ENCODE measurements at places on chromosomes 1 and 21.

DNA sequence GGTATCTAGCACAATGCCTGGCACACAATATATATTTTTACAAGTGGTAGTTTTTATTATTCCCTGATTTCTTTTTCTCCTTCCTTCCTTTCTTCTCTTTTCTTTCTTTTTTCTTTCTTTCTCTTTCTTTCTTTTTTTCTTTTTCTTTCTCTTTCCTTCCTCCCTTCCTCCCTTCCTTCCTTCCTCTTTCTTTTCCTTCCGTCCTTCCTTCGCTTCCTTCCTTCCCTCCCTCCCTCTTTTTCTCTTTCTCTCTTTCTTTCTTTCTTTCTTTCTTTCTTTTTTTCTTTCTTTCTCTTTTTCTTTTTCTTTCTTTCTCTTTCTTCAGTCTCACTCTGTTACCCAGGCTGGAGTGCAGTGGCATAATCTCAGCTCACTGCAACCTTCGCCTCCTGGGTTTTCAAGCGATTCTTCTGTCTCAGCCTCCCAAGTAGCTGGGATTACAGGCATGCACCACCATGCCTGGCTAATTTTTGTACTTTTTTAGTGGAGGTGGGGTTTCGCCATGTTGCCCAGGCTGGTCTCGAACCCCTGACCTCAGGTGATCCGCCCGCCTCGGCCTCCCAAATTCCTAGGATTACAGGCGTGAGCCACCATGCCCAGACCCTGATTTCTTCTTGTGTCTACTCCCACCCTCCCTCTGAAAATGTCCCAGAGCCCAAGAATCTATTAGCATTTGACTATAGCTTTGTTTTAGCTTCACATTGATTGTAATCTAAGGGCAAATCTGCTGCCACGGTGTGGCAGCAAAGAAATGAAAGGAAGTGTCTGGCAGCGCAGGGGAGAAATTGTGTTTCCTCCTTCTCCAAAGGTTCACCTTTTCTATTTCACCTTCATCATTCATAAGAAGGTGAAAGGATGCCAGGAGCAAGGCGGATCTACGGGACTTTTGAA is 19.9 kb upstream of the ABCB10 start:
- DNase-seq: no peak

DNA sequence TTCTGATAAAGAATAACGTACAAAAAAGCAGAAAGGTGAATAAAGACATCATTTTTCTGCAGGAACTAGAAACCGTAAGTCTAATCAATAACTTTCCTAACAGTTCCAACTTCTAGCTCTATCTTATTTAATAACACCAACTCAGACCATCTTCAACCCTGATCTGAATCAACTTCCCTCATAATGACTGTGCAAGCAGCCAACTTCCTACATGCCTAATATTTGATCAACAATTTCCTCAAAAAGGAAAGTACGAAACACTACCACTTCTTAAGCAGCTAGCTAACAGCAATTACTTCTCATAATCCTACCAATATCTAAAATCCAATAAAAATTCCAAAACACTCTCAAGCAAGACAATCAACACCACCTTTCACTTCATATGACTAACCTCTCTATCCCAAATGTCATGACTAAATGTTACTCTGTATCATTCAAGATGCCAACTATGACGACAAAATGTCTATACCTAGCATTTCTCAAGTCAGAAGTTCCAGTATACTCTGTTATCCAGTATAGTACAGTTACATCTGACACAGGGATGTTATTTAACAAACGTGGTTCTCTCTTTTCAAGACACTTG is 1.7 kb downstream of the COP1 start:
- DNase-seq: no peak

DNA sequence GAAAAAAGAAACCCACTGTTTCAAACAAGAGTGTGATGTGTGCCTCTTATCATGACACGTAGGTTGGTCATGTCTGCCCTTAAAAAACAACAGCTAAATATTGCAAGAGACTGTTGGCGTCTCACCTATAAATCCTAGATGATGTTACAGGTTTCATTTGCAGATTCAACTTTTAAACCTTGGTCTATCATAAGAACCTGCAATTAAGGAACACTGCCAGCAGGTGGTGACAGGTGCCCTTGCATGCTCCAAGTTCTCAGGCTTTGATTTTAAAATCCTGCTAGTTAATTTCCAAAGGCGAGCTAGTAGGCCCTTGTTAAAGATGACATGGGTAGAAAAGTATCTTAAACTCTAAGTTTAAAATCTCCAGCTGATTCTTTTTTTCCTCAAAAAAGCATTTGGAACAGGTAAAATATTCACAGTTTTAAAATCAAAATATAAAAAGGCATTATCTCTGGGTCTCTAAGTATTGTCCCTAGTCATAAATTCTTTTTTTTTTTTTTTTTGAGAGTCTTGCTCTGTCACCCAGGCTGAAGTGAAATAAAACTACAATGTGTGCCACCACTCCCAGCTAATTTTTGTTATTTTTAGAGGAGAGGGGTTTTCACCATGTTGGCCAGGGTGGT is 39.1 kb downstream of the CLSTN1 start:
- DNase-seq: peak; percentile 59

DNA sequence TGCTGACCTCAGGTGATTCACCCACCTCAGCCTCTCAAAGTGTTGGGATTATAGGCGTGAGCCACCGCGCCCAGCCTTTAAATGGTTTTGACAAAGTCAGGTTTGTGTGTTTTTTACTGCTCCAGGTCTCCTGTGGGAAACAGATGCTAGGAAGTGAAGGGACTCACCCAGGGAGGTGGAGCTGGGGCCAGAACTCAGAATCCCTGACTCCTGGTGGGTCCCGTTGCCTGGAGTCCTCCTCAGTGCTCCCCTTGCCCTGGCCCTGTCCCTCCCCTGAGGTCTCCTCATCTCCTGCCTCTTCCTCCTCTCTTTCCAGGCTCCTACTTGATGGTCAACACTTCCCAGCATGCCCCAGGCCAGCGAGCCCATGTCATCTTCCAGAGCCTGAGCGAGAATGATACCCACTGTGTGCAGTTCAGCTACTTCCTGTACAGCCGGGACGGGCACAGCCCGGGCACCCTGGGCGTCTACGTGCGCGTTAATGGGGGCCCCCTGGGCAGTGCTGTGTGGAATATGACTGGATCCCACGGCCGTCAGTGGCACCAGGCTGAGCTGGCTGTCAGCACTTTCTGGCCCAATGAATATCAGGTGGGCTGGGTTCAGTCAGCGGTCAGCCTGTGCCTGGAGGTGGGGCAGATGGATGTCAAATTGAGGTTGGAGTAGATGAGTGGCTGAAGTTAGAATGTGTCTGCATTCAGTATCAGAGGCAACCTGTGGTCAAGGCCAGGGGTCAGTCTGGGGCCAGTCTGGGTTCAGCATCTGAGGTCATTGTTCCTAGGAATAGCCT is 22.1 kb downstream of the PTPRU start:
- DNase-seq: no peak

DNA sequence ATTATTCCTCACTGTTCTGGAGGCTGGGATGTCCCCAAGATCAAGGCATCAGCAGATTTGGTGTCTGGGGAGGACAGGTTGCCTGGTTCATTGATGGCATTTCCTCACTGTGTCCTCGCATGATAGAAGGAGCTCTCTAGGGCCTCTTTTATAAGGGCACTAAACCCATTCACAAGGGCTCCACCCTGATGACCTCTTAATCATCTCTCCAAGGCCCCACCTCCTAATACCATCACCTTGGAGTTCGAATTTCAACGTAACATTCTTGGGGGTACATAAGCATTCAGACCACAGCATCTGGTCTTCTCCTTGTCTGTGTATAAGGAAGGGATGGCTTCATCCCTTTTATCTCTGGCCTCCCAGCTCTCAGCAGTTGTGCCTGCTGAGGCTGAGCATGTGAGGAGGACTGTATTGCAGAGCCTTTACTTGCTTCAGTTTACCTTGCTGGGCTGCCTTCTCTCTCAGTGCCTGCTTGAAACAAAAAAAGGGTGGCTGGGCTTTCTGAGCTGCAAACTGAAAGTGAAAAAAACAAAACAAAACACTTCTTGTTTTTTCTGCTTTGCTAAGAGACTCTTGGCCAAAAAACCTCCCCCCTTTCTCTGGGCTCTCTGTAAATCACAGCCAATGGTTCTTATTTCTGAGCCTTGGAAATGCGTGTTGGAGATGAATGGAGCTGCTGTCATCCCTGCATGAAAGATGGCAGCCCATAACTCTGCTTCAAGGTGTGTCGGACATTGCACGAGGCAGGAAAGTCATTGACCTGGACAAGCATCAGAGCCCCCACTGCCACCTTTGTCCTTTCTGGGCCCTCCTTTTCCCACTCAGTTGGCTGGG is 75.8 kb downstream of the RHOU start:
- DNase-seq: no peak

GRCh38 chr1:222592171-222592570 is 2.4 kb upstream of the TAF1A start:
- DNase-seq: no peak

GRCh38 chr1:76854255-76854654 is 13.0 kb upstream of the ST6GALNAC5 start:
- DNase-seq: no peak

DNA sequence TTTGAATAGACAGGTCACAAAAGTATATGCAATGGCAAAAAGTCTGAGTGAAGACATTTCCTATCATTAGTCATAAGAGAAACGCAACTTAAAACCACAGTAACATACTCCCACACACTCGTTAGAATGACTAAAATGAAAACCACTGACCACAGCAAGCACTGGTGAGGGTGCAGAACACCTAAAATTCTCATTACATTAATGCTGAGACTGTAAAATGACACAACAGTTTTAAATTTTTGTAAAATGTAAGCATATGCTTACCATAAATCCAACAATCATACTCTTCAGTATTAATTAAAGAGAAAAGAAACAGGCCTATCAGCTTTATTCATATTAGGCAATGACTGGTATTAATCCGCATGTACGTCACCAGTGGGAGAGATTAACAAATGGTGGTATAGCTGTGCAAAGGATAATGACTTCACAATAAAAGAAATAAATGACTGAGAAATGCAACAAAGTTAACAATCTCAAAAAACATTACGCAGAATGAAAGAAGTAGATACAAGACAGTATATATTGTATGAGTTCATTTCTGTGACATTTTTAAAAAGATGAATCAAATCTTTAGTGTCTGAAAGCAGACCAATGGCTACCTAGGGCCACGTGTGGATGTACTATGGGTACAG is 253.5 kb downstream of the AKT3 start:
- peak; percentile 4 for DNase-seq

DNA sequence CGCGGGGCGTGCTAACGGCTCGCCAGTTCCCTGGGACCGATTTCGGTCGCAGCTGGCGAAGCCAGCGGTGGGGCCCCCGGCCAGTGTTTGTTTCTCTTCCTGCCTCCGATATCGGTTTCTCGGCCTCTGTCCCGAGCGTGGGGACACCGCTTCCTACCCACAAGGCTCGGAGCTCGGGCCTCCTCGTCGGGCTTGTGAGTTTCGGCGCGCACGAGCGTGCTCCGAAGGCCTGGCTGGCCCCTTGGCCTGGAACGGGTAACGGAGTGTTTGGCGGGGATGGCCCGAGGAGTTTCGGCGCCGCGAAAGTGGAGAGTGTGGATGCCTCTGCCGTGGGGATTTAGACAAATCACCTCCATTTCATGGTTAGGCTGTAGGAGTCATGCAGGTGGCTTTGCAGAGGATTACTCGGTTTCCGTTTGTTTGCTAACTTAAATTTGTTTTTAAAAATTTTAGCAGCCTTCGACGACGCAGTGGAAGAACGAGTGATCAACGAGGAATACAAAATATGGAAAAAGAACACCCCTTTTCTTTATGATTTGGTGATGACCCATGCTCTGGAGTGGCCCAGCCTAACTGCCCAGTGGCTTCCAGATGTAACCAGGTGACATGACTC is 559 bp downstream of the RBBP4 start:
- DNase-seq: peak; percentile 46

DNA sequence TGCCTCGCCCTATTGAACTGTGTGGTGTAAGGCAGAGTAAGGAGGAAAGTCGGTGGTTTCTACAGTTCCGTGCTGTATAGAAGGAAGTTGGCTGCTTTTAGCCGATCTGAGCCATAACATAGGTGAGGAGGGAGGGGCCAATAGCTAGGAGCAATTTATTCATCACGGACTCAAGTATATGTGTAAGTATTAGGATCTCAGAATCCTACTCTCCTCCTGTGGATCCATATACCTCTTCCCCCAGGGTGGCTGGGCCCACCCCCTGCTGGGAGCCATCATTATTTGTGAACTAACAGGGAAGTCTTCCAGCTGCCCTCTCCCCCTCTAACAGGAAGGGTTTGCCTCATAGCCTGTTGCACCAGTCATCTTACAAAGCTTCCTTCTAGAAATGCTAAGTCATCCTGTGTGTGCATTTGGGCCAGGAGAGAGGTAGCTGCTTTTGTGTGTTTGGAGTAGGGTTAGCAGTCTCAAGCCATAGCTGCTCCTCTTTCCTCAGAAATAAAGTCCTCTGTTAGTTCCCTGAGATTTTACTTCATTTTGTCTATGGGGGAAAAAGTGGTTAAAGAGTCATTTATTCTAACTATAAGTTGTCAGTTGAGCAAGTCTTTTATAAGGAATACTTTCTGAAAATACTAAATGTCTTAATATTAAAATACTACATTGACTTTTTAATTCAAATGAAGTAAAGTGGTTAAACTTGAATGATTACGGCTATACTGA is 14.9 kb upstream of the CENPS start:
- DNase-seq: no peak

DNA sequence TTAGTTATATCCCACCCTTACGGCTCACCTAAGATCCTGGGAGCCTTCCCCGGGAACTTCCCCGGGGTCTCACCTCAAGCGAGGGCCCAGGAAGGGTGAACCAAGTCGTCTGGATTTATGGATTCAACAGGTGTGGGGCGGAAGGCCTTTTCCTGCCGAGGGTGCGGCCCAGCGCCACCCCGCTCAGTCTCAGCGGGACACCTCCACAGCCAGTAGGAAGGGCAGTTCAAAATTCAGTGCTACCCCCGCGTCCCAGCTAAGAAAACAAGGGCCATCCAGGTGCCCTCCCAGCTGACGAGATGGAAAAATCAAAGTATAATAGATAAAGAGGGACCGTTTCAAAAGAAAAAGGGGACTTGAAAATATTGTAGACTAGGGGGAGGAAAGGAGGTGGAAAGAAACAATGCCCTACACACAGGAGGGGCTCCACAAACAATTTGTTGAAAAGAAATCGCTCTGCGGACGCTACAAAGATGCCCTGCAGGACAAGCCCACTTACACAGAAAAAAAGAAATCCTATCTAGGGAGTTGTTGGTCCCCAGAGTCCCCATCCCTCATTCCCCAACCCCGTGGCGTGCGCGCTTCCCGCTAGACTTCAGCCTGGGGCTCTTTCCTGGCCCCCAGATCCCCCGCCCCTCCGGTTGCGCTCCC is 1.3 kb downstream of the SLC2A1 start:
- DNase-seq: no peak

DNA sequence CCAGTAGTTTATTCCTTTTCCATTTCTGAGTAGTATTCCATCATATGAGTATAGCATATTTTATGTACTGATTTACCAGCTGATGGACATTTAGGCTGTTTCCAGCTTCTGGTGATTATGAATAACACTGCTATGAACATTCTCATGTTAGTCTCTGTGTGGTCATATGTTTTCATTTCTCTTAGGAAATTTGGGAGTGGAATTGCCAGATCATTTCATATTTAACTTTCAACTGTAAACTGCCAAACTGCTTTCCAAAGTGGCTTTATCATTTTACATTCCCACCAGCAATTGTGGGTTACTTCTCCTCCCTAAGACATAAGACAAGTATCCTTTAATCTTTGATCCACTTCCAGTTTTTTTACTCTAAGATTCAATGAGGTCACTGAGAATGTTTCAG is 85.7 kb upstream of the RALGPS2 start:
- no peak for DNase-seq

GRCh38 chr1:244960904-244961303 is 96.6 kb upstream of the HNRNPU start:
- no peak for DNase-seq
